Thymus (tissue), 14 donors: ENCODE measurements at places on chromosomes 3 and 15. TPM values are rescaled to one million over a fixed set of nuclear protein-coding genes. Genes with fewer than 3 reads are reported as not detected.
A peak's percentile ranks its signal among the peaks of the same experiment; 100 is the strongest.

DNA sequence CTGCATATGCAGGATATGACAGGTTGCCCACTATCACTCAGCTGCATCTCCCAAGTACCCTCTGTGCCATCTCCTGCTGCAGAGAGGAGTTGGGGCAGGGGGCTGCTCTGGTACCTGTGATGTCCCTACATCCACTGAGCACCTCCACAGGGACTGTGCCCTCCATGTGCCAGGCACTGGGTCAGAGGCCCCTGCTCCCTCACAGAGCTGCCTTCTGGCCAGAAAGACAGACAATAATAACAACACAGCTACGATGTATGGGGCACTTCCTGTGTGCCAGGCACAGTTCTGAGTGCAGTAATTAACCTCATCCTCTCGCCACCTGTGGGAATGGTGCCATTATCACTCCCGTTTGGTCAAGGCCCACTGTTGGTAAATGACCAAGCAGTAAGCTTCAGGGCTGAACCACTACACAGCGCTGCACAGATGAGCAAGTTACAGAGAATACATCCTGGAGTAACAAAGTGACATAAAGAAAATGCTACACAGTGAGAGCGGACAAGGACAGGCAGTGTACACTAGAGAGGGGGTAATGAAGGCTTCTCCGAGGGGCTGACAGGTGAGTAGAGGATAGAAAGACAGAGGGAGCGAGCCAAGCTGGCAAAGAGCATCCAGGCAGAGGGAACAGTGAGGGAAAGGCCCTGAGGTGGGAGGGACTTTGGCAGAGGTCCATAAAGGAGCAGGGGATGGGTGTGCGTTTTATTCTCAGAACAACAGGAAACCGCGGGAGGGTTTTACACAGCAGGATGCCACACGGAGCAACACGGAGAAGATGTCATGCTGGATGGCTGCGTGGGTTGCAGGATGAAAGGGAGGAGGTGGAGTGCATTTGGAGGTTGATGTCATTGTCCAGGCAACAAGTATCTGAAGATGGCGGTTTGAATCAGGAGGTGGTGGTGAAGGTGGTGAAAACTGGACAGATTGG lies 13.6 kb downstream of the WNT7A start:
- DNase-seq = peak; percentile 34

DNA sequence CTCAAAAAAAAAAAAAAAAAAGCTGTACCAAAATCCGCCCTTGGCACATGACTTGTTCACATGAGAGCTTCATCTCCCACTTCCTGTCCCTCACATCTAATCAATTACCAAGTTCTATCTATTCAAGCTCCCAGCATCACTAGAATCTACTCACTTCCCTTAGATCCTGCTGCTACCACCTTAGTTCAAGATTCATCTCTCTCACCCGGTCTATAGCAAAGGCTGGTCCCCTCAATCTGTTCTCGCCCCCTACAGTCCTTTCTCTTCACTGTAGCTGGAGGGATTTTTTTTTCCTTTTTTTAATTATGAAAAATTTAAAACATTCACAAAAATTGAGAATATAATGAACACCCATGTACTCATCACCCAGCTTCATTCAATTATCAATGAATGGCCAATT lies 16.7 kb upstream of the GPR160 start:
- no peak for DNase-seq

DNA sequence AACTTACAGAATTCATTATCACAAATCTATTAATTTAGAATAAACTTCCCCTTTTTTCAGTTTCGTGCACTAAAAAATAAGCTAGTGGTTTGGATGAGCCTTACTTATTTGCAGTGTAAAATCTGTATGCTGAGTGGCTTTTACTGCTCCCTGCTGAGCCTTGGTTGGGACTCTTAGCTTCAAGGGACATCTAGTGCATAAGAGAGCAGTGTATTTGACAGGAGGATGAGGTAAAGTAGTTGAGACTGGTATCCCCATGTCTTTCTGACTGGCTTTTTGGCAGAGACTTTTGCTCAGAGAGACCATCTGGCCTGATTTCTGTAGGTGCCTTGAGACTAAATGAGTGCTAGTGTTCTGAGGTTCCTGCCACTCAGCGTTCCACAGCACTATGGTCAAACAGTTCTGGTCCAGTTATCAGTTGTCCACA lies 11.8 kb downstream of the CAPN7 start:
- no peak for DNase-seq

- no peak for DNase-seq
Observed at GRCh38 chr15:67187351-67187854, 67.1 kb downstream of the AAGAB start.

The UBE3A gene
- total RNA-seq = 80.2 TPM
